Stimulated activated CD8-positive, alpha-beta memory T cell treated with anti-CD3 and anti-CD28 coated beads, Interleukin-4, amount 100 ng/mL, for 48 hours (primary cell): ENCODE measurements at places on chromosomes 3 and 15.

- DNase-seq: no peak
Measured at GRCh38 chr15:101531170-101531569, 41.7 kb upstream of the PCSK6 start.

DNA sequence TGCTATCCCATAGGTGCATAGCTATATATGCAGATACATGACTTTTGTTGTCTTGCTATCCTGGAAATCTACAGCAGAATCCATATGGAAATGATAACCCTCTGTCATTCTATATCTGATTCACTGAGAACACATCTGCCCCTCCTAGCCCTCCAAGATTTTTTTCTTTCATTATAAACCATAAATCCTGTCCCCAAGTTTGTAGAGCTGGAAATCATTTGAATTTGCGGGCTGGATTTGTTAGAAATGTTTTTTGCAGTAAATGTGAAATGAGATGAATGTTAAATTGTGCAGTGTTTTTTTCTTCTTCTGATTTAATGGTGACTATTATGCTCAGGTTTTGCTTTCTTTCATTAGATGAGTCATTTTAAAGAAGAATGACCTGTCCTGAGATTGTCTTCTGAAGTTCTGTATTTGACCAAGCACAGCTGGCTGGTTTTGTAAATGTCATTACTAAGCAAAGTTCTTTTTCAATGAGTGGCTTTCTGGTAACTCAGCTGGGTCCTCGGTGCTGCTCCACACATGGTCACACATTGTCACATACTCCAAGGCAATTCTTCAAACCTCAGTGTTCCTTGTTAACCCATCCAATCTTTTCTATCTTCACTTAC, 25.3 kb upstream of the ABHD17C start:
- DNase-seq: no peak

- no peak for DNase-seq
Measured at GRCh38 chr3:46712191-46713049, 5.2 kb downstream of the PRSS50 start.

DNA sequence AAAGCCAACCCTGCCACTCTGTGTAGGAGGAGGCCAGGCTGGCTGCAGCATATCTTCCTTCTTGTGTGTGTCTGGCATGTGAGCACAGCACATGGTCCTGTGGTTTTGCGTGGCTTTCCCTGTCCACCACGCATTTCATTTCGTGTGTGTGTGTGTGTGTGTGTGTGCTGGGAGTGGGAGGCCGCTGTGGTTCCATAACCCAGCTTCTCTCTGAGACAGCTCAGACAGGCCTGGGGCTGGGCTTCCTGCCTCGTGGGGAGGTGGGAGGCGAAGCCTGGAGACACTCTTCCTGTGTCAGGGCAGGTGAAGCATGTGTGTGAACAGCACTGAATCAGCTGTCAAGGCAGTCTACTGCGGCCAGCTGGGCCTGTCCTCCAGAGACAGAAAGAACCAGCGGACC, 16.0 kb upstream of the MRPS22 start:
- DNase-seq: no peak

DNA sequence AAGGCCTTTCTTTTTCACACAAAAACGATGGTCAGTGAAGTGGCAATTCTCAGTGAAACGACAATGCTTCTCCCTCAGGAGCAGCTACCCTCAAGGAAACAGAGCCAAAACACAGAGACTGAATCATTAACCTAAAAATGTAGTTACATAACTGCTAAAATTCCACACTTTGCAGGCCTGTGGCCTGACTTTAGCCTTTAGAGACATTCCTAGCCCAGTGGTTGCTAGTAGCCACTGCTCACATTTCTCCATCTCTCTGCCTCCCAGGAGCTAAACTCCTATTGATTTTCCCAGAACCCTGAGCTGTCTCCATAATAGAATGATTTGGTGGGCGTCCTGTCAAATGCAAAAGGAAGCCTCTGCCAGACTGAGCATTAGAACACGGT, 630.1 kb upstream of the KCNMB2 start:
- no peak for DNase-seq

DNA sequence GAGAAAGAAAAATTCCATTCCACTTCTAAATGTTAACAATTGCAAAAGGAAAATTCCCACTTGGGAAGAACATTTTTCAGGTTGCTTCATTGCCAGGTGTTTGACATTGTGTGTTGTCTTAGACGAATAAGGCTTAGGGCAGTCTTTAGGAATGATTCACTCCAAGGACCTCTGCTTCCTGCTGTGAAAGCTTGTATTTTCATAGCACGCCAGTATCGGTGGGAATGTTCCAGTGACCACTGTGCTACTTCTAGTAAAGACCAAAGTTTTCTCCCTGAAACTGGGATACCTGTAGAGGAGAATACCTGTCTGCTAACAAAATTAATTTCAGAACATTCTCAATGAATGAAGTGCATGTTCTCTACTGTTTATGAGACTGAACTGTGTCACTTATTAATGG, 64.1 kb downstream of the CDIN1 start:
- DNase-seq: no peak

DNA sequence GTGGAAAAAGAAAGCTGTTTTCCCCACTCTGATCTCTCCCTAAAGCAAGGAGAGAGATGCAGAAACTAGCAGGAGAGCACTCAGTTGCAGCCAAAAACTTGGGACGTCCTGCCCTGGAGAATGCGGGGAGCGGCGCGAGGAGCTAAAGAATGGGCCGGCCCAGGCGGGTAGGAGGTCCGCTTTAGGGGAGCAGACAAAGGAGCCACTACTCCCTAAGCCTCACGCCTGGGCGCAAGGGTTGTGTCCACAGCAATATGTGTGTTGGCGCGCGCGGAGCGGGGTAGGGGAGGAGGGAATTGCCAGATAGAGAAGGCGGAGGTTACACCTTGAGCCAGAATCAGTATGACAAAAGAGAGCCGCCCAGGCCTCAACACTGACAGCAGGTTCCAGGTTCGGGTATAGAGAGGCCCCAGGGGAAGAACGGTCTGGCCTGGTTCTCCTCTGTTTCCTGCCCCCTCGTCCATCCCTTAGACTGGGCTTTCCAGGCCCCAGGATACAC, 2.9 kb downstream of the WNT5A start:
- no peak for DNase-seq
